ENCODE measurements at places on chromosomes 12 and 14. TPM values are rescaled to one million over a fixed set of nuclear protein-coding genes. Genes with fewer than 3 reads are reported as not detected.

Gene RTRAF
- polyA plus RNA-seq: 196 TPM

Gene RTL1
- polyA plus RNA-seq: 0.16 TPM

Gene RASSF9
- 2.4 TPM for polyA plus RNA-seq

Gene CPNE6
- 0.31 TPM for polyA plus RNA-seq

Gene KLRG1
- polyA plus RNA-seq: 2.4 TPM

Gene CEBPE
- 0.07 TPM for polyA plus RNA-seq

Gene GNPTAB
- polyA plus RNA-seq: 41.1 TPM

Gene OAS1
- polyA plus RNA-seq: 26.9 TPM

Gene KRT72
- 2.0 TPM for polyA plus RNA-seq

Gene DNAI7
- 0.63 TPM for polyA plus RNA-seq

Gene HRK
- 0.16 TPM for polyA plus RNA-seq

Gene SYNDIG1L
- 0.10 TPM for polyA plus RNA-seq

Gene LPCAT3
- polyA plus RNA-seq: 81.6 TPM

Gene FAM90A1
- polyA plus RNA-seq: 0.91 TPM

Gene AQP6
- polyA plus RNA-seq: 0.49 TPM

Gene CLEC14A
- polyA plus RNA-seq: 5.9 TPM

Gene GPR137C
- 4.6 TPM for polyA plus RNA-seq

Gene LRFN5
- polyA plus RNA-seq: 2.3 TPM

Gene SLC38A4
- 1.3 TPM for polyA plus RNA-seq
